Hair follicular keratinocyte (primary cell): ENCODE measurements at places on chromosomes 13 and 19. TPM values are rescaled to one million over a fixed set of nuclear protein-coding genes. Genes with fewer than 3 reads are reported as not detected.

NLRP4 gene
- total RNA-seq, result not detected in 2 replicates

ATXN8OS gene
- not detected in 2 replicates for total RNA-seq

FCHO1 gene
- 1.4 and 3.7 TPM in 2 replicates for total RNA-seq

SH2D3A gene
- 73.5 and 97.6 TPM in 2 replicates for total RNA-seq

CDC42EP5 gene
- total RNA-seq, result 30.2 and 68.9 TPM in 2 replicates

SPTBN4 gene
- total RNA-seq, result 1.2 and 1.6 TPM in 2 replicates

DNAJC3 gene
- 44.7 and 49.4 TPM in 2 replicates for total RNA-seq

GJB6 gene
- 54.5 and 220 TPM in 2 replicates for total RNA-seq

HTR2A gene
- not detected in 2 replicates for total RNA-seq

ATCAY gene
- not detected in 2 replicates for total RNA-seq

CERS1 gene
- 0.31 TPM in 1 of 2 replicates, not detected in the other for total RNA-seq

S1PR4 gene
- total RNA-seq, result 0.16 TPM in 1 of 2 replicates, not detected in the other

SIAH3 gene
- 0.04 and 0.08 TPM in 2 replicates for total RNA-seq

NAPSA gene
- total RNA-seq, result 0.15 and 0.23 TPM in 2 replicates
